NCI-H1436 treated with DMSO at 0.1 percent for 48 hours (cell line): ENCODE measurements at places on chromosomes 6 and 20.
A peak's percentile ranks its signal among the peaks of the same experiment; 100 is the strongest.

DNA sequence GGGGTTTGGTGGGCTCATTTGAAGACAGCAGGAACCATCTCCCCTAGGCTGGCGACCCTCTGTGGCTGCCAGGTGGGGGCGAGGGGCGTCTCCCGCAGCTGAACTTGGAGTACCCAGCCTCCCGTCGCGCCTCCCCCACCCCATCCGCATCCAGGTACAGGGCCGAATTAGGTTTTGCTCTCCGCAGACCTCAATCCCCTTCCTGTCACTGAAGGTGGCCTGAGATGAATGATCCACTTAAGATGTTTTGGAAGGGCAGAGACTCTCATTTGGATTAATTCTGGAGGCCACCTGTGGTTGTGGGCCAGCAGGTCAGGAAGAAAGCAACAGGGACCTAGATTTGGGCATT lies 493 bp downstream of the CD83 start:
- DNase-seq = no peak

DNA sequence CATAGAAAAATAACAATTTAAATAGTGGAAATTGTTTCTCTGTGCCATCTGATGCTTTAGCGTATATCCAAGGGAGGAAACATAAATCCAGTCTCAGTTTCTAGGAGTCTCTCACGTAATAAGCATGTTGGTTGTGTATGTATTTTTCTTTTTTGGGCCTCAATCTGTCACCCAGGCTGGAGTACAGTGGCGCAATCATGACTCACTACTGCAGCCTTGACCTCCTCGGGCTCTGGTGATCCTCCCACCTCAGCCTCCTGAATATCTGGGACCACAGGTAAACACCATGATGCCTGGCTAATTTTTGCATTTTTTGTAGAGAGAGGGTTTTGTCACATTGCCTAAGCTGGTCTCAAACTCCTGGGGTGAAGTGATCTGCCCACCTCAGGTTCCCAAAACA lies 78.6 kb upstream of the PLN start:
- DNase-seq = no peak

DNA sequence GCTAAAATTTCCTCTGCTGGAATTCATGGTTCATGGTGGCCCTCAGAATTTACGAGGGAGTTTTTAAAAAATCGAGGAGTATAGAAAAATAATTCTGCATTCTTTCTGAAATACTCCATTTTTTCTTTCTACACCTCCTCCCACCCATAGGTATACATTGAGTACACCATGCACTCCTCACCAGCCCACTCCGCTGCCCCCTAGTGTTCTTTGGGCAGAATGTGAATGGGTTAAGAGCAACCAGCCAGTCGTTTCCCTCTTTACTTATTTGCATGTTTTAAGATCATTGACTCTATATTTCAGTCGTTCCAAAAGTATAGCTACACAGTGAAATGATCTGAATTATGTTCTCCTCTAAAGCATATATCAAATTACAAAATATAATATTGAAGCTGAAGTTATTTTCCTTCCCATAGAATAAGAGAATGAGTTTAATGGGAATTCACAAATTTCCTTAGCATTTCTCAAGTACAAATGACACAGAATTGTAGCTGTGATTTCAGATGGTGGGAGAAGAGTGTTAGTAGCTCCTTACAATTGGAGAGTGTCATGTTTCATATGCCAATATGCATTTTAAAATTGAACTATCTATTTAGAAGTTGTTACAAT lies 977.7 kb upstream of the SLC35B3 start:
- DNase-seq = no peak

GRCh38 chr6:98830146-98830545 lies 4.2 kb upstream of the POU3F2 start:
- no peak for DNase-seq

- no peak for DNase-seq
Measured at GRCh38 chr20:63178889-63179686, 36.8 kb downstream of the YTHDF1 start.

- no peak for DNase-seq
Measured at GRCh38 chr6:25448965-25449538, 169.9 kb downstream of the CARMIL1 start.

DNA sequence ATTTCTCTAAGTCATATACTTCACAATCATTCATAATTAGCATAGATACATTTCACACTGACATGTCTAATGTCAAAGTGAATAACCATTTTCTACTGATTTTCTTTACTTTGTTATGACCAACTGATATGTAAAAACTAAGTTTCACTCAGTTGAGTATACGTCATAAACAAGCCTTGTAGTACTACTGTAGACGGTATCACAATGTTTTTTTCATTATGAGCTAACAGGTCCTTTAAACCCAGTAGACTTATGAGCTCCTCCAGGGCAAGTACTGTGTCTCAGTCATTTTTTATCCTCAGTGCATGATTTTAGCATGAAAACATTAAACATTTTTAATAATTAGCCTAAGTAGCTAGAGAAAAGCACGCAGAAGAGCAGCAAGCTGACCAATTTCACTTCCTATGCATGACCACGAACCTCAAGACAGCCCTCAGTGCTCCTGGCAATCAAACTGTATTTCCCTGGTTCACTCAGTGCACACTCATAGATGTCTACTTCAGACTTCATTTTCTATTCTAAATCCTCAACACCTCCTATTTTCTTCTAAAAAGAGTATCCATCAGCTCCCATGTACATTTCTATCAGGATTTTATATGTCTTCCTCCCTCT lies 32.0 kb upstream of the TFAP2D start:
- DNase-seq = no peak

- DNase-seq = no peak
Measured at GRCh38 chr6:138500867-138501446, 1.7 kb upstream of the NHSL1 start.

- no peak for DNase-seq
Measured at GRCh38 chr20:15919118-15919517, 654.1 kb downstream of the KIF16B start.

DNA sequence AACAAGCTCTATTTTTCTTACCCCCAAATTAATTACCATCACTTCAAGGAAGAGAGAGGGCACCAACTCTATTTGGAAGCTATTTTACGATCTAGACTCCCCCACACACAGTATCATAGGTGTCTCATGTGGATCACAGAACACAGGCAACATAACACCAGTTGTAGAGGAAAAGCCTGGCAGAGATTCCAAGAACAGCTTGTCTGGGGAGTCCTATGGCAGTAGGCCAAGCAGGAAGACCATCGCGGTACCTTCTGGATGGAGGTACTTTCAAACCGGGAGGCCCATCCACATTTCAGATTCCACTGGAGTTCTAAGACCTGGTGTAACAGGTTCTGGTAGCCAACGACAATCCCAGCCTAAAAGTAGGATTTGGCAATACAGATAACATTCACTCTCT lies 37.6 kb upstream of the SPDEF start:
- DNase-seq = no peak

- DNase-seq = no peak
Measured at GRCh38 chr20:48758206-48758820, 69.5 kb downstream of the PREX1 start.

- peak; percentile 74 for DNase-seq
Measured at GRCh38 chr6:1757131-1757530, 147.4 kb downstream of the FOXC1 start.

- no peak for DNase-seq
Measured at GRCh38 chr6:151448623-151449022, 3.3 kb downstream of the RMND1 start.

DNA sequence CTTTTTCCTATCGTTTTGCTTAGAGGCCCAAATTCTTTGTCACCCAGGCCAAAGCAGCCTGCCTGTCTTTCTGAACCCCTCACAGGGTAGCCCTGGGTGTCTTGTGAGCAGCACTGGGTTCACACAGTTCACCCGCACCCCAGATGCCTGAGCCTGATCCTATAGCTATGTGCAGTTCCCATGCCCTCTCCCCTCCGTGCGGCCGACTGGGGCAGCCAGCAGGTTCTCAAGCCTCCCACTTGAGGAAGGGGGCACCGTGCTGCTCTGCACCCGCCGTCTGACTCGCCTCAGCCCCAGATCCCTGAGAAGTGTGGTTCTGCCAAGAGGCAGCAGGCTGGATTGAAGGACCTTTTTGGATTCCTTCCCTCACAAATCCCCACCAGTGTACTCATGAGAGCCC lies 89.0 kb downstream of the PSMB1 start:
- DNase-seq = no peak

DNA sequence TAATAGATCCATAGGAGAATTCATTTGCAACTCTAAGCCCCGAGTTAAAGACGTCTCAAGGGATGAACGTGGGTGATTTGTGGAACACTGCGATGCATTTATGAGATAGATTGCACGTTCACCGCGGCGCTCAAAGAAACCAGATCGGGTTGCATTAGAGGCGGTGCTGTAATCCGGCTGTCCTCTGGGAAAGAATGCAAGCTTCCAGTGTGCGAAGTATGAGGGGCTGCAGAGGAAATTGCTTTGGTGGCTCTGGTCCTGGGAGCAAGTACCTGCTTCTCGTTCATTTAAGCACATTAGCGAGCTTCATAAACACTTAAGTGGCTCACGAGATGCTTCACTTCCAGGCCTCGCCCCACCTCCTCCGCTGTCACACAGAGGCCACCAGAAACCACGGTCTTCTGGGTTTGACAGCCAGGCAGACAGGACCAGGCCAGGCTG lies 182.3 kb downstream of the CDH4 start:
- no peak for DNase-seq

GRCh38 chr6:144543006-144543871 lies 258.1 kb downstream of the UTRN start:
- DNase-seq = no peak

GRCh38 chr20:24545168-24545567 lies 75.7 kb downstream of the SYNDIG1 start:
- DNase-seq = no peak

DNA sequence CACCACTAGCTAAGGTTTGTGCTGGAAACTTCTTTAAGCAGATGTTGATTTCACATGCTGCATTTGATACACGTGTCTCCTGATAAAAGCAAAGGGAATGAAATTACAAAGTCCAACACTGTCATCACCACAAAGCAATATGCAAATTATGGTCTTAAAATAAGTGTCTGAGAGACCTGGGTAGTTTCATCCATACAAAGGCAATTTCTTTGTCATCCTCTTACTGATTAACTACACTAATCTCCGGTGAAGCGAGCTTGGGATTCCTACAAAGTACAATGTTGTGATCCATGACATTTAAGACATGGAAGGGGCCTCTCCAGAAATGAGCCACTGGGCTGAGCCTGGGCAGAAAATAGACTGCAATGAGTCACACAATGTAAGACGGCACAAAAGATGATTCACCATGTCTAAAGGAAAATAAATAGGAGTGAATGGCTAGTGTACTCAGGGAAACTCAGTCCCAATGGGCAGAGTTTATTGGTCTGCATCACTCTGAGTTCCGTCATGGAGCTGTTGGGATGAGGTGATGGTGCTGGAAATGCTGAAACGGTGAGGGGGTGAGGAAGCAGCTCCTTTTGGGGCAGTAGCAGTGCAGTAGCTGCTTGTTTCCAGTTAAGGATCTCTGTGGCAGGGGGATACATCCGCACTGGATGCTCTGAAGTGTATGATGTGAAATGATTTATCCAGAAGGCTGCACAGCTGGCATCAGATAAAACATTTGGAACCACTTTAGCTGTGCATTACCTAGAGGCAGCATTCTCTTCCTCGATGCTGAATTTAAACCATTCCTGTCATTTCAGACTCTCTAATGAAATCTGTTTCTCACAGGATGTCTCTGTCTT lies 103.3 kb downstream of the IBTK start:
- no peak for DNase-seq

DNA sequence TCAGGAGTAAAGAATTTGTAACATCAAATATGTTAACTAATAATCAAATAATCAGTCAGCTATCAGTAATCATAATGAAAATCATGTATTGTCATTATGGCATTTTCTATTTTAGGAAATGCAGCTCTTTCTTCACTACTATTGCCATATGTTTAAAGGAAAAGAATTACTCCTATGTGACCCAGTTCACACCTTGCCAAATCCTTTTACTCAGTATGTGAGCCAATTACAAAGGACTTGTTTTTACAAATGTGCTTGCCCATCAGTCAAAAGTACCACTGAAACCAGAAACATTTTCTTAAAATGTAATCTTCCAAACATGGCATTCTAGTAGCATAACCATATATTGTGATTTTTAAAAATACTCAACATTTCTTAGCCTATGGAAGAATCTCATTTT lies 63.6 kb downstream of the NCOA7 start:
- no peak for DNase-seq

GRCh38 chr20:57428324-57429158 lies 37.3 kb downstream of the RBM38 start:
- no peak for DNase-seq

DNA sequence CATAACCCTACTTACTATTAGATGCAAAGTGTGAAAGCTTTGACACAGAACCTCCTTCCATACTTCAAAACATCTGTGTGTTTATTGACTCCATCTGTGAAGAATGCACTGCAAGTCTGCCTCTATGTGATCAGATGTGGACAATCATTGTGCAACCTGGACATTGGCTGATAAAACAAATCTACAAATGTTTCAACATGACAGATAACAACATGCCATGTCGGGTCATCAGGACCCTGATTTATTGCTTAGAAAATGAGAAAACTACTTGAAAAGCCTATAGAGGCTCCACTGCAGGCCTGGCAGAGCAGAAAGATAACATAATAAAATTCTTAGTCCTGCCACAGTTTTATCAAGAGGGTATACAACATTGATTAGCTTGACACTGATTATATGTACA lies 1286.4 kb downstream of the GRIK2 start:
- DNase-seq = no peak

- no peak for DNase-seq
Measured at GRCh38 chr20:39503902-39504709, 542.0 kb downstream of the DHX35 start.

GRCh38 chr6:166938704-166939103 lies 17.6 kb downstream of the RNASET2 start:
- DNase-seq = no peak

DNA sequence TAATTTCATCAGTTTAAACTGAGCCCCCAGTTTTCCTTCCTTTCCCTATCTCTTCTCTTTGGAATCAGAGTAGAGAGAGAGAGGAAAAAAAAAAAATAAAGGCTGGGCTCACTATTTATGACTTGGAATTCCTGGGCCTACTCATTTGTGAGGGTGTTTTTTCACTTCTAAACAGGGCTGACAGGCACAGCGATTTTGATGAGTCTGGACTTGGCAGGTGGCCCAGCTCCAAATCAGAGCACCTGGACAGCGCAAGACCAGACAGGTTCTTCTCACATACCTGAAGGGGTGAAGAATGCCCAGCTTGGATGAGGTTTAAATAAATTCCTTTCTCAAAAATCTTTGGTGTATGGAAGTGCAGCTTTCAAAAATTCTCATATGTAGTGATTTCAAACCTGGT lies 122.2 kb downstream of the KIF13A start:
- DNase-seq = no peak

DNA sequence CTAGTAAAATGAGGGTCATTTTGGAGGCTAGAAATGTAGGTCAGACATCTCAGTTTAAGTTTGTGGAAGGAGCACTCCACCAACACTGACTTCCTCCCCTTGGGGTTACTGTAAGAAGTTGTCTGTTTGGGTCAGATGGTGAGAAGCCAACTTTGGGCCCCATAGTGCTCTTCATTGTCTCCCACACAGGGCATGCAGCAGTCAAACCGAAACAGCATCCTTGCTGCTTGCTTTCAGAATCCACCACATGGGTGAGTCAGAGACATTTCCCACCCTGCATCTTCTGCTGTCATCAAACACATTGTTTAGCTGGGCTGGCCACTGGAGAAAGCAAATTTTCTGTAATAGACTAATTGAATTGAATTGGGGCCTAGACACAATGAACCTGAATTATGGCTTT lies 16.8 kb downstream of the IL17F start:
- no peak for DNase-seq

GRCh38 chr20:5400164-5400762 lies 83.5 kb upstream of the PROKR2 start:
- no peak for DNase-seq
